Activated CD4-positive, alpha-beta T cell treated with anti-CD3 and anti-CD28 coated beads, Interleukin-2, amount 10 ng/mL, durations not matched to agents 24 days and 14 days (primary cell): ENCODE measurements at places on chromosomes 6 and 20. TPM values are rescaled to one million over a fixed set of nuclear protein-coding genes. Genes with fewer than 3 reads are reported as not detected.
A peak's percentile ranks its signal among the peaks of the same experiment; 100 is the strongest.

DNA sequence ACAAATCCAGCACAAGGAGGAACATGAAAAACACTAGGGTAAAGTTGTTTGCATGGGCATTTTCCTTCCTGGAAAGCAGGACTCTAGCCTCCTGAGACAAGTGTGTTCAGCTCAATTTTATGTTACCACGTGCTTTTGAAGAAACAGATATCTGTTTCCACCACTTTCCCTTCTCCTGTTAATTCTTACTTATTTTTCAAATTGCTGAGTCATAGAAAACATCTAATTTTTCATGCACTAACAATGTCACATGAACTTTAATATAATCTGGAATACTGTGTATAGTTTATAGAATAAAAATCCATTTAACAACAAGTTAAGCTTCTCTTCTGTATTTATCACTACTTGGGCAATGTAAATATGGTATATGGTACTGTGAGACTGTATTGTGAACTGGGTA, 174.2 kb downstream of the ISM1 start:
- no peak overlapping the region for H3K4me3 ChIP-seq
- no peak for DNase-seq
- peaks cover 5% of the 10 kb centered on the region for H3K4me1 ChIP-seq
- H3K27ac ChIP-seq: no peak overlapping the region
- H3K27me3 ChIP-seq: no peaks in the 10 kb centered on the region

DNA sequence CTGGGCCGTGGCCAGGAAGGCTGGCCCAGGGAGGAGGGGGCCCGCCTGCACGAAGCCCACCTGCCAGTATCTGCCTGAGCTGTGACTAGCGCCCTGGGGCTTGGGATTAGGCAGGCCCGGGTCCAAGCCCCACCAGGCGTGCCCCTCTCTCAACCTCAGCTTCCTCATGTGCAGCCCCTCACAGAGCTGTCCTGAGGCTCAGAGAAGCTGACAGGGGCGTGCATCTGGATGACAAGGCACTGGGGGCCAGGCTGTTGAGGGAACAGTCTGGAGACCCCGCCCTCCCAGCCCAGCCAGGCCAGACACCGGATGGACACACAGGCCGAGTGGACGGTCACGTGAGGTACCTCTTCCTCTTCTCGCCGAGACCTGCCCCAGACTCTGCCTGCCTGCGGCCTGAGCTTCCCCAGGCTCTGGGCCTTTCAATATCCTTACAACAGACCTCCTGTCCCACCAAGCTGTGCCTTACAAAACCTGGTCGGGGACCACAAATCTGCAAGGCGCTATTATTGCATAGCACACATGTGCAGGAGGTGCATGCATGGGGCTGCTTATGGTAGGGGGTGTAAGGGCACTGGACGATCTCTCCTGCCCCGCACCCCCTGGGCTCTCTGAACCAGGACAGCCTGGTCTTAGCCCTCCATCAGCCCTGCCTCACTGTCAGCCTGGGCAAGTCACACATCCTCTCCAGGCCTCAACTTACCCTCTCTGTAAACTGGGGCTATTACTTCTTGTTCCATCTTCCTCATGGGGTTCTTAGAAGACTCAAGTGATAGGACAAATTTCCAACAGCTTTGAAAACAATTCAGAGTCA, 20.0 kb downstream of the NOL4L start:
- H3K4me1 ChIP-seq: peaks cover 5% of the 10 kb centered on the region
- H3K27me3 ChIP-seq: no peaks in the 10 kb centered on the region
- H3K27ac ChIP-seq: no peak overlapping the region
- no peak overlapping the region for H3K4me3 ChIP-seq
- no peaks in the 10 kb centered on the region for H3K36me3 ChIP-seq
- DNase-seq: no peak

The NKAIN4 gene
- total RNA-seq: not detected in 2 replicates

DNA sequence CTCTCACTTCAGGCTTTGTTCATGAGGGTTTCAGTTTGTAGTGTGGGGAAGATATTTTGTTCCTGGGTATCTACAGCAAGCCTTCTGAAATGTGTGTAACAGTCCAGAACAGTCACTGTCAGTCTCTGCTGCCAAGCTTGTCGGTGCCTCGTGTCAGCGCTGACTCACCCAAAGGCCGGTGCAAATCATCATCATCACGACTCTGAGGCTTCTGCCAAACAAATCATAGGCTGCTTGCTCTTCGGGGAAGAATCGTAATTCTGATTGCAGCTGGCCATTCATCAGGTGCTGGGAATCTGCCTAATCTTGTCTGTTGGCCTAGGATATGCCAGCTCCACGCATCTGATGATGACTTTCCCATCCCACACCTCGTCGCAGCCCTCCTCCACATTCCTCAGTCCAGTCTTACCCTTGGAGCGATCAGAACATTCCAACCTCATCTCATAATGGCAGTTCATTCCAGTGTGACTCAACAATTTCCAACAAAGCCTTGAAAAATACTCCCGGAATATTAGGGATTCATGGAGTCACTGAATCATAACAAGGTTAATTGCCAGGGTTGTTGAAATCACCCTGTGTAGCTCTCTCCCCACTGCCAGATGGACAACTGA, 40.9 kb downstream of the ALDH8A1 start:
- peak; percentile 68 for DNase-seq
- H3K4me1 ChIP-seq: no peaks in the 10 kb centered on the region
- H3K36me3 ChIP-seq: no peaks in the 10 kb centered on the region
- H3K27me3 ChIP-seq: peaks cover 14% of the 10 kb centered on the region

DNA sequence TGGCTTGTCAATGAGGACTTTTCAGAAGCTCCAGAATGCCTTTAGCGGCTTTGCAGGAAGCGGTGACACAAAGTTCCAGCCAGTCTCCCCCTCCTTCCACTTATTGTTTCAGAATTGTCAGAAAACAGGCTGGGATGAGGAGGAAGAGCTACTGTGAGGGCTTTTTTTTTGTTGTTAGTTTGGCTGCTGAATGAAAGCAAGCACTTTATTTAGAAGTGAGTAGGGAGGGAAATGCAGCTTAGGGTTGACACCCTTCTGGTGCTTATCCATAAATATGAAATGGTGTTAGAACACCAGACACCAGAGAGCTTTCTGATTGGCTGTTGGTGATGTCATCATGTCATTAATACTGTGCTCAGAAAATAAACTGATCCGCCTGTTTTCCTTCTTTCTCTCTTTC, 251.5 kb downstream of the SOX4 start:
- no peaks in the 10 kb centered on the region for H3K27me3 ChIP-seq
- no peaks in the 10 kb centered on the region for H3K36me3 ChIP-seq
- no peak overlapping the region for H3K27ac ChIP-seq
- H3K4me3 ChIP-seq: no peak overlapping the region

The VSX1 gene
- not detected in 2 replicates for total RNA-seq

- peak overlapping the region; percentile 77 for H3K4me3 ChIP-seq
- H3K36me3 ChIP-seq: peaks cover 12% of the 10 kb centered on the region
- H3K27ac ChIP-seq: peak overlapping the region; percentile 98
- peak; percentile 69 for DNase-seq
Observed at GRCh38 chr6:157075549-157076450, 247.5 kb downstream of the TMEM242 start.

The LIN28B gene
- not detected in 2 replicates for total RNA-seq

GRCh38 chr6:148470156-148470555, 127.5 kb downstream of the SASH1 start:
- no peak for DNase-seq
- no peaks in the 10 kb centered on the region for H3K4me1 ChIP-seq
- H3K36me3 ChIP-seq: no peaks in the 10 kb centered on the region
- peaks cover 20% of the 10 kb centered on the region for H3K27me3 ChIP-seq

DNA sequence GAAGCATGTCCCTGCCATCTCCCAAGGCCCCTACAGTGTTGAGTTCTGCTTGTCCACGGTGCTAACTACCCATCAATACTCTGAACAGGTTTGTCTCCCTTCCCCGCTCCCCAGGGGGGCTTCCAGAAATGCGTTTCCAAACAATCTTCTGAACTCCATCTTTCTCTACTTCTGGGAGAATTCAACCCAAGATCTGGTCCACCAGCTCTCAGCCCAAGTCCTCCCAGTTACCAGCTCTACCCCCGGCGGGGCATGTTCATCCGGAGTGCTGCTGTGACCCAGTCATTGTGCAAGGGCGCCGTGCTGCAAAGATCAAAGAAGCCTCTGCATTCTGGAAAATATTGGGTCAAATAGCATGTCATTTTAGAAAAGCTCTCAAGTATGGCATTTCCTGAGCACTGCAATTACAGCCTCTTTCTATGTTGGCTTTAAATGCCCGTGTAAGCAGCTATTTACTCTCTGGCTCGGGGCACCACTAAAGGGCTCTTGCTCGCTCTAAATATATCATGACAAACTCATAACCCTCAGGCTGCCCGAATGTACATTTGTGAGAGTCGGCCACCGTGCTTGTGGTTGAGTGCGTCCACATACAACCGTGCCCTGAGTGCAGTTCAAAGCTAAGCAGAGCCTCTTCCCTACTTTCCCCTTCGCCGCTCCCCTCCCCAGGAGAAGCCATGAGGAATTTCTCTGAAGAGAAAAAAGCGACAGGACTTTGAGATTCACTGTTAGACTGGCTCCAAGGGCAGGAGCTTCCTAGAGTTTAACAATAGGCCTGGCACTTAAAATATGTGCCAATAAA, 71.6 kb downstream of the BANF2 start:
- no peaks in the 10 kb centered on the region for H3K27me3 ChIP-seq
- H3K4me3 ChIP-seq: no peak overlapping the region
- no peaks in the 10 kb centered on the region for H3K36me3 ChIP-seq
- no peak overlapping the region for H3K27ac ChIP-seq
- DNase-seq: no peak
- no peaks in the 10 kb centered on the region for H3K4me1 ChIP-seq

The NNAT gene
- total RNA-seq: 0.16 TPM in 1 of 2 replicates, not detected in the other
